ENCODE measurements at places on chromosomes 12 and 14.

DNA sequence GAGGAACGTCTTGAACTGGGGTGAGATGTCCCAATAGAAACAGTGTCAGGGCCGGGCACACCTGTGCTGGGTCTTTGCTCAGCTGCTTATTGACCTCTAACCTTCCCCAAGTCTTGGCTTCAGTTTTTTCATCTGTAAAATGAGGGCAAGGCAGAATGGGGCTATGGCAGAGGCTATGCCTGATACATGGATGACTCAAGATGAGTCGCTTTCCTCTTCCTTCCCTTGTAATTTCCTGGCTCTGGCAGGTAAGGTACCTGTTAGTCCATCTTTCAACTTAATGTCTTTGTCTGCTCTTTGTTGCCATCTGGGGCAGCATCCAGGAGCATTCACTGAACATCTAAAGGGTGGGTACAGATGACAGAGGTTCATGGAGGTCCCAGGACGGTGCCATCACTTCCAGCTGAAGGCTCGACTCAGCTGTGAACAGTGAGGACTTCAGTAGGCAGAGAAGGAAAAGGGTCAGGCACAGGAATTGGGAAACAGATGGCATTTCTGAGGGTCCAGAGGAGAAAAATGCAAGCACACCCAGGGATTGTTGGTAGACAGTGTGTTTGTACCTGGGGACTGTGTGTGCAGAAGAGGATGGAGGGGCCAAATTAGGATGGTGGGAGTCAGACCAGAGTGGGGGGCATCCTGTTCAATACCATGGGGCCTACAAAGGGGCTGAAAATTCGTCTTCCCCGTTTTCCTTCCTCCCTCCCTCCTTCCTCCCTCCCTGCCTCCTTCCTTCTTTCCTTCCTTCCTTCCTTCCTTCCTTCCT is 268.3 kb downstream of the VRK1 start:
- DNase-seq = no peak

DNA sequence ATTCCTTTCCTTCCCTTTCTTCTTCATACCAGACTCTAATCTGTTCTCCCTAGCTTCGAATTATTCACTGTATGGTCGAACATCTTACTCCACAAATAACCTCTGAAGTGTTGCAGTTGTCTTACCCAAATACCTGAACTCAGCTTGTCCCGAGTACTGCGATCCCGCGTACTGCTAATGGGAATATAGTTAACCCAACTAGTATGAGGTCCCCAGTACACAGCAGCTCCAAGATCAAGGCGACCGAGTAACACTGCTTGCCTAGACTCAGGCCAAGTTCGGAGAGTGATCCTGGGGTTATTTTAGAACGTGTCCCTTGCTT is 462 bp upstream of the ETNK1 start:
- no peak for DNase-seq

DNA sequence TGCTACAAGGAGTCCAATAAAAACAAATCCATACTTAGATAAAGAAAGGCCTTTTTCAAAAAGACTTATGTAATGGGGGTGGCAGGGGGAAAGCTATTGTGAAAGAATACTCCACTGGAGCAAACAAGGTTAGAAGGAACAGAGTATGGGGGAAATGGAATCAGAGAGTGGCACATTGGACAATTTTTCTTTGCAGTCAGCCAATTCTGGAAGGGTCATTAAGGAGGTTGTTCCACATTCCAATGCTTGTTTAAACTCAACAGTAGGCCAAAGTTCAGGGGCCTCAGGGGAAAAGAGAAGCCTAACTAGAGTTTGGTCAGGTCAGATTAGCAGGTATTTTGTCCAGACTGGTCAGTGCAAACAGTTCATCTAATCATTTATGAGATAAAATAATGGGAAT is 105.2 kb upstream of the RESF1 start:
- no peak for DNase-seq

GRCh38 chr14:24321212-24321975 is 10.1 kb downstream of the LTB4R start:
- no peak for DNase-seq

DNA sequence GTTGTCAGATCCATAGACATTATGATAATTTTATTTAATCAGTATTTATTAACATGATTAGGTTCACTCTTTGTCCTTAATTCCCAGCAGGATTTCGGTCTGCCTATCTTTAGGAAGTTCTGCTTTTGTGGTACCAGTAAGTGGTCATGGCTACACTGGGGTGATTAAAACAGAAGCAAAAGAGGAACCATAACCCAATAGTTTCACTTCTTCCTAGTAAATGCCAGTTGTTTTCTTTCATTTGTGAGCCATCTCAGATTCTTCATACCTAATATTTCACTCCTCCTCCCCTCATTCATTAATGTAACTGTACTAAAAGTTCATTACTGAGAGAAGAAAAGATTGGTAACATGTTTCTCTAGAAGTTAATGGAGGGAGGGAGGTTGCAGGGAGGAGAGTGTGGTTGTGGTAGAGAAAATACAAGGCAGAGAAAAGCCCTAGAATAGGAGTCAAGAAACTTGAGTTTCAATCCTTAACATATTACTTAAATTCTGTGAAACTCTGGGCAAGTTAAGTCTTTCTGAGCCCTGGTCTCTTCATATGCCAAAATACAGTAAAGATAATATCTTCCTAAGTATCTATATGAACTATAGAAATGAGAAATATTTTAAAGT is 101.2 kb downstream of the PEBP1 start:
- DNase-seq = no peak
